ENCODE measurements at places on chromosomes 11 and 22.

DNA sequence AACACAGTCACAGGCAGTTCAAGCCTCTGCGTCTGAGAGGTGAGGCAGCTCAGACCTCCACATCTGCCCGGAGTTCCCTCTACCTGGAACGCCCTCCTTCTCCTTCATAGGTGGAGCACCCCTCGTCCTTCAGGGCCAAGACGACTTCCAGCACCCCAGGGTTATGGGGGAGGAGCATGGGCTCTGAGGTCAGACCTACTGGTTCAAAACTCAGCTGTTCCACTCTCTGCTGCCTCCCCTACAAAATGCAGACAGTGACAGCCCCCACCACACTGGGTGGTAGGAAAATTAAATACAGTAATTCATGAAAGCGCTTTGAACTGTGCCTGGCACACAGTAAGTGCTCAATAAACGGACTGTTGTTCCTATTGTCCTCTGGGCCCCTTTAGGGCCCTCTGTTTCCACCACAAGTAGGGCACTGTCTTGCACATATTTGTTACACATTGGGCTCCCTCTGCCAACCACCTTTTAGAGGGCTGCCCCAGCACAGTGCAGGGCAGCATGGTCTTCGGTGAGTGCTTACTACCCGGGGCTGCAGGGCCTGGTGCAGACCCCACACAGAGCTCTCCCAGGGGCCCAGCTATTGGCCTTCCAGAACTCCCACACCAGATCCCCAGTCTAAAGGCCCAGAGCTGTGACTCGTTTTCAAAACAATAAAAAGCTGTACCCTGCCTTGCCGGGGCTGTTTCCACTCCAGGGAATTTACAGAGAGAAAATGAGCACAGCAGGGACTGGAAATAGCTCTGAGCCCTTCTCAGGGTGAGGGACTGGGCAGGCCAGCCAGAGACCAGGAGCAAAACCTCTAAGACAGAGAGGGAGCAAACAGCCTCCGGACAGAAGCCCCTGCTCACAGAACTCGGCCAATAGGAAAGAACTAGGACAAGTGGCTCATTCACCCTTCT lies 2.5 kb downstream of the TMEM184B start:
- DNase-seq = no peak

DNA sequence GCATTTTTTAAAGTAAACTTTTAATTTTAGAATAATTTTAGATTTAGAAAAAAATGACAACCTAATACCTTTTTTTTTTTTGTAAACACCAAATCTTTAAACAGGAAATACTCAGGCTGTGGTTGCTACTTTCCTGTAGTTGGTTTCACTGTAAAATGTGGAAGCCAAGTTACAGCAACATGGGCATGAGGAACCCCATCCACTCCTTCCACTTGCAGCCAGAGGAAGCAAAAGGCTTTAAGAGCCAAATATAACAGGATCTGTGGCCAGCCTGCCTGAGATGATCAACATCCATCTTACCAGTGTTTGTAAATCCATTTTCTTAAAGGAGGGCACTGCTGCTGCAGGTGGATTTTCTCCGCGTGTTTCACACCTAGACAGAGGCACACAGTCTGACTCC lies 66.2 kb downstream of the TNRC6B start:
- DNase-seq = no peak

DNA sequence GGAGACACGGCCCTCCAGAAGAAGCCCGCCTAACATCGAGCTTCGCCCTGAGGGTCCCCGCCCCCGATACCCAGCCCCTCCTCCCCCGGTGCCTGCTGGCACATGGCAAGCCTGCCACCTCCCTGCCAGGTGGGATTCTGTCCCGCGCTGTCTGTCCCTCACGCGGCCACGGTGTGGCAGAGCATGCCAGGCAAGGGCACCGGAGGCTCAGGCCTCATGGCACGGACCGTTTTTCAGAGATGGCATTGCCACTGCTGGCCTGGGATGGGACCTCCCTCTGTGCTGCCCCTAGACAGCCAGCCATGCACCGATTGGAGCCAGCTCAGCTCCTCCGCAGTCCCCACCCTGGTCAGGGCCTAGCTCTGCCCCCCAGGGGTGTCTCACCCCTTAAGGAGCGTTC lies 19.4 kb downstream of the MRPL23 start:
- no peak for DNase-seq

GRCh38 chr11:81237139-81237538 lies 1496.5 kb downstream of the FAM181B start:
- no peak for DNase-seq

GRCh38 chr22:32661737-32662586 lies 139.5 kb upstream of the TIMP3 start:
- DNase-seq = no peak

DNA sequence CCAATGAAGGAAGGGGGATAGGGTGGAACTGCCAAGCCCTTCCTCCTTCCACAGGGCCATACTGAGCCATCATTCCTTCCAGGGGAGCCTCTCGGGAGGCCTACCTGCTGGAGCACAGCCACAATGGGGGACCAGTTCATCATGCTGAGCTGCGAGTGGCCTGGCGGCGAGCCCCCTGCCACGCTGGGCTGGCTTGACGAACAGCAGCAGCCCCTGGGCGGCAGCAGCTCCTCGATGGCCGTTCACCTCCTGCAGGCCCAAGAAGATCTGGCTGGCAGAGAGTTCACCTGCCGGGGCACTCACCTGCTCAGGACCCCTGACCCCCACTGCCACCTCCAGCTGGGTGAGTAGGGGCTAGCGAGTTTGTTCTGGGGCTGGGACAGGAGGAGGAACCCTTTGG lies 5.9 kb downstream of the VSIG10L2 start:
- no peak for DNase-seq

GRCh38 chr22:45475851-45476514 lies 26.7 kb upstream of the FBLN1 start:
- no peak for DNase-seq

- no peak for DNase-seq
These were observed 6.6 kb upstream of the PLEKHA7 start for GRCh38 chr11:17020831-17021230.

DNA sequence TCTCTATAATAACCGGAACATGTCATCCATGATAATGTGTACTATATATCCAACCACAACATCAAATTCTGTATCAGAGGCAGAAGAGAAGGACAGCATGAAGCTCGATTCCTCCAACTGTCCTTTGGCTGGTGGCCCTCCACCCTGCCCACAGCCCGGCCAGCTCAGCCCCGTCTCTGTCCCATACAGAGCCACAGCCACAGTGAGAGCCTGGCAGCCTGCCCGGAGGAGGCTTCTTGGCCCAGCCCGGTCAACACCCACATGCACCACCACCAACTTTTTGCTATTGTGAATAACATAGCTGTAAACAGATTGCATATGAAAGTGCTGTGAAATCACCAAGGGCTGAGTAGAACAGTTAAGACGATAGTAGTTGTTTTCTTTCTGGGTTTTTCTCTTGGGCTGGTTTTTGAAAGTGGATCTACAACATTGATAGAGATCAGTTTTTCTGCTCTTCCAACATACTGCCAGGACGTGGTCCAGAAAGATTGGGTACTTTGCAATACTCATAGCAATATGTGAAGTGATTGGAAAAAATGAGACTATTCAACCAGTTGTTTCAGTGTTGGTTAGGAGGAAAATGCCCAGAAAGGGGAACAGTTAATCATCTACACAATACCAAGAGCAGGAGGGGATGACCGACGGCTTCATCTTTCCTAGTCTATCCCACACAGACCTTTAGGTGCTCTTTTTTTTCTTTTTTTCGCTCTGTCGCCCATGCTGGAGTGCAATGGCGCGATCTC lies 6.9 kb upstream of the TUBA8 start:
- no peak for DNase-seq

- DNase-seq = no peak
These were observed 25.7 kb downstream of the AMPD3 start for GRCh38 chr11:10480760-10481159.

- DNase-seq = no peak
These were observed 104.8 kb downstream of the LDLRAD3 start for GRCh38 chr11:36048496-36049247.

- DNase-seq = no peak
These were observed 30.1 kb downstream of the LRRC10B start for GRCh38 chr11:61538636-61538961.

All from esophagus squamous epithelium (tissue), 5 donors.